AML-193 (cell line): ENCODE measurements at places on chromosomes 7 and 10.

DNA sequence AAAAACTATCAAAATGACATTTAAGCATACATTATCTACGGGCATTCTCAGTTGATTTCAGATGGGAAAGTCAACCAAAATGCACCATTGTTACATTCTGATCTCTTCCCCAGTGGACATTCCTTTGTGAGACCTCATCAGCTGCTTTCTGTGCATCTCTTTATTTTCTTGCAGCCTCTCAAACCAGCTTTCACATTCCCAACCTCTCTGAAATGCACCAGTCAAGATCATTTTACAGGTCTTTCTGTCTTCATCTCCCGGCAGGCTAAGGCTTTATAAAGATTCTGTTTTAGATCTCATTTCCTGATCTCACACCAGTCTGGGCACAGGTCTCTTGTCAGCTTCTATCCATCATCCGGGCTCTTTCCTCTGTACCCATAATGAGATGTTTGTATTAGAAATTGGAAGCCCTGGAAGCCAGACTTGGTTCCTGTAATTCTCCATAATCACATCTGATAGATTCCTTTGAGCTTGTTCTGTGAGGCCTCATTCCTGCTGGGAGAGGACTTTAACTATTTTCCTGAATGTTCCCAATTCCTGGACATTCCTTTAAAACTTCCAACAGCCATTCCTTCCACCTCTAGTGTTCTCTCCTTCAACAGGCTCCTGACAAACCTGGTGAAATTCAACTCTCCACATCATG lies 44.3 kb upstream of the ARL4A start:
- no peak for DNase-seq

GRCh38 chr10:91860885-91861284 lies 48.4 kb downstream of the FGFBP3 start:
- no peak for DNase-seq

- no peak for DNase-seq
Measured at GRCh38 chr10:79483948-79484347, 28.4 kb upstream of the EIF5AL1 start.

DNA sequence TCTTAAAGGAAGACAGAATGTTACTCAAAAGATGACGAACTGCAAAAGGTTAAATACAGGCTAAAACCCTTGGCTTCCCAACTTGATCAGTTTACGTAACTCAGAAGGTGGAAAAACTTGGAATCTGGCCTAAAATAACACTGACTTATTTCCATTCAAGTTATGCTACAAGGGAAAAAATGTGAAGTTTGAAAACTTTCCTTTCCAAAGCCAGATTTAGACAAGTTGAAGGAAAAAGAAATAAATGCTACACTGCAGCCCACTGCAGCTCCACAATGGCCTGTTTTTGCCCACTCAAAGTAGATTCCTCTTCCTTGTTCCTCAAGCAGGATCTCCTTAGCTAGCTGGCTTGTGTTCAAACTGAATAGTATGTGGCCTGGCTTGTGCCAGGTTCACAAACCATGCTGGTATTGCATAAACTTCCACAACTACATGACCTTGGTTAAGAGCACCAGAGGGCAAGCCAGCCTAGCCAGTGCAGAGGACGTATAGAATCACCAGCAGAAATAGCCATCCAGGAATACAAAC lies 166.2 kb downstream of the CPEB3 start:
- DNase-seq = peak; percentile 42

DNA sequence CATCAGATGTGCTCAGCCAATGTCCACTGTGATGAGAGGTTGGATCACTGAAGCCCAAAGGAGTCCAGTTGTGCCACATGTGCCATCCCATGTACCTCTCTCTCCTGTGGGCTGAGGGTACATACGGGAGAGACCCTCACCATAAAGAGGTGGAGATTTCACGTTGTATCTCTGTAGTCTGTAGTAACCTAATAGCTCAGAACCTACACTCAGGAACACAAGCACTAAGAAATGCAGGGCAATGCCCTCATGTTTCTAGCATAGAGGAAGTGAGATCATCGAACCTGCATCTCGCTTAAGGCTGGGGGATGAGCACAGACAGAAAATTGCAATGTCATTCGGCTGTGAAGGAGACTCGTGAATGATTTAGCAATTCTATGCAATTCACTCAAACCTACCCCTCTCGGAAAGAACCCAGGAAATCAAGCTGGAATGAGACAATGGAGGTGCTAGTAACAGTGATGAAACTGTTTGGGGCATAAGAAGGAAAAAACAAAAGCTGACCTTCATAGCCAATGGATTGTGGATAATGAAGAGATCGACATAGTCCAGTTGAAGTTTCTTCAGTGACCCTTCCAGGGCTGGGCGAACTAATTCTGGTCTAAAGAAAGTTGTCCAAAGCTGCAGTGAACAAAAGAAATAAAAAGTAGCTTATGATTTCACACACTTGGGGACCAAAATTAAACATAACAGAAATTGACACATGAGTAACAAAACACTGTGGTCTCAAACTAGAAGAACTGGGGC lies 80.3 kb upstream of the UCN3 start:
- DNase-seq = peak; percentile 93
